ENCODE measurements at places on chromosomes 5 and 9.

DNA sequence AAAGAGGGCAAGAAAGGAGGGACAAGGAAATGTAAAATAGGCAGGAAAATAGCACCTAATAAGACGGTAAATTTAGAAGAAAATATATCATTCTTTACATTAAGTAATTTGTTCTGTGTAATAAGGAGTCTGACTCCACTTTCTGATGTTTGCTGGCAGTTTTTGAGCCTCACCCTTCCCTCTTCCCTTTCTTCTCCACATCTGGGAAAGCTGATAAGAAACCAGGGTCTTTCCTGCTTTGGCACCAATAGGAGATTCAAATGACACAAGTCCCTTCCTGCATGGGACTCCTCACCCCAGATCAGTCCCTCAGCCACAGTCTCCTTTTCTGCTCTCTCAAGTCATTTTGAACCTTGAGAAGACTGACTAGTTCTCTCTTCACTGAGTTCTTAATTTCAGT, 31.2 kb upstream of the LECT2 start:
- no peak for DNase-seq

GRCh38 chr5:81794226-81794625, 43.3 kb upstream of the SSBP2 start:
- DNase-seq, result no peak

DNA sequence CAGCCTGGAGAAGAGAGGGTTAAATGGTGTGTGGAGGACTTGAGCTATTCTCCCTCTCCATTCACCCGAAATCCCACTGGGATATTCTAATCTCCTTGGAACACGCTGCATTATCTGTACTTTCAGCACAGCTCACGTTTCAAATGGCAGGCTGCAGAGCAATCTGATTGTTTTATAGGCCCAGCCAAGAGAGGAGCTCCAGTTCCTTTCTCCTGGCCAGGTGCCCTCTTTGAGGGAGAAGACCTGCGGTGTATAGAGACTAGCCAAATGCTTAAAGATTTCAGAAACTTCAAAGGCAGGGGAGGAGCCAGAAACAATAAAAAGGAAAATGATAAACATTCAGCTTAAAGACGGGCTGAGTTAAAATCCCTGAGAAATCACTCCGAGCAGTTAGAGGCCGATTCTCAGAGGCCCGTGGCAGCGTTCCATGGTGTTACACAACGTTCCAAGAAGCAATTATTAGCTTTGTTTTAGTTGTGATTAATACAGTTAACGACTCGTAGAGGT, 564.0 kb upstream of the KLF4 start:
- peak; percentile 84 for DNase-seq

DNA sequence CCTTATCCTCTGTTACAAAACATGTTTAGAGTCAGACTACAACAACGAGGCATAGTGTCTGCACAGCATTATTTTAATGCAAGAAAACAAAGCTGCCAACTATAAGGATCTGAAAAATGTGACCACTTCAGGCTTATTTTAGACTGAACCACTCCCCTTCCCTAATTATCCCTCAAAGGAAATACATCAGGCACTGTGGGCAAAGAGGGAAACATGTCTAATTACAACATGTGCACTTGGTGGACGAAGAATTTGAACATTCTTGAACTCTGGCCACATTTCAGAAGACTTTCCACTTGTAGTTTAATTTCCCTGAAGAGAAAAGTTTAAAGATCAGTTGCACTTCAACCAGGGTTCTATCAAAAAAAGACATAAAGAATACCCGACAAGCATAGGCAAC, 3.8 kb downstream of the MTMR12 start:
- DNase-seq, result no peak

DNA sequence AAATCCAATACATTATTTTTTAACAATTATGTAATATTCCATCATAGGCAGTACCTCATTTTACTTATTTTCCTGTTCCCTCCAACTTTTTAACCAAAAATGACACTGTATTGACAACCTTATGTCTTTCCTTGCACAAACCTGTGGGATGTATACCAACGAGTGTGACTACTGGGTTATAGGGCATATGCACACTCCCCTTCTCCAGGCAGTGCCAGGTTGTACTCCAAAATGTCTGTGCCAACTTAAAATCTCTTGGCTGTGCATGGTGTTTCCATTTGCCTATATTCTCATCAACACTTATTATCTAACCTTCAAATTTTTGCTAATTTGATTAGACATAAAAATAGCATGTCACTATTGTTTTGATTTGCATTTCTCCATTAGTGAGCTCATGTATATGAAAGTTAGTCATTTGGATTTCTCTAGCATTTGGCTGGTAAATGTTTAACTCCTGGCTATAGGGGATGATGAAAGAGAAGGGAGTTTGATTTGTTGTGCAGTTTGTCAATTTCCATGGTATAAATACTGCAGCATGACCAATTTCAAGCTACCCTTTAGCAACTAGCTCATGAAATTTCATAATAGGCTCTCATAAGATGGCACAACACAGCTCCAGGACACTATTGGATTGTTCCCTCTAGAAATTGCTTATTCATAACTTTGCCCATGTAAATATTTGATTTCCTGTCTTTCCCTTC, 129.9 kb downstream of the BAAT start:
- DNase-seq, result no peak

DNA sequence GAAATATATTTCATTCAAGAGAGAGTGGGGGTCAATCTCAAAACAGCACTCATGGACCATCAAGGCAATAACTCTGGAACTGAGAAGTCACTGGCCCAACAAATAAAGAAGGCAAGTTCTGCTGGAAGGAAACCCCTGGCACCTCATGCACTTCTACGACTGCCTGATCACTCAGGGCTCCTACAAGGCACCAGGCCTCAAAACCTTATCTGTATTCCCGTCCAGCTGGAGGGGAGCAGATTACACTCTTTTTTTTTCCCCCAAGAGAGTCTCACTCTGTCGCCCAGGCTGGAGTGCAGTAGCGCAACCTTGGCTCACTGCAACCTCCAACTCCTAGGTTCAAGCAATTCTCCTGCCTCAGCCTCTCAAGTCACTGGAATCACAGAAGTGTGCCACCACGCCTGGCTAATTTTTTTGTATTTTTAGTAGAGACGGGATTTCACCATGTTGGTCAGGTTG, 49.9 kb downstream of the P4HA2 start:
- DNase-seq, result no peak

- no peak for DNase-seq
These were observed 714 bp downstream of the SEC24A start for GRCh38 chr5:134649163-134649835.

DNA sequence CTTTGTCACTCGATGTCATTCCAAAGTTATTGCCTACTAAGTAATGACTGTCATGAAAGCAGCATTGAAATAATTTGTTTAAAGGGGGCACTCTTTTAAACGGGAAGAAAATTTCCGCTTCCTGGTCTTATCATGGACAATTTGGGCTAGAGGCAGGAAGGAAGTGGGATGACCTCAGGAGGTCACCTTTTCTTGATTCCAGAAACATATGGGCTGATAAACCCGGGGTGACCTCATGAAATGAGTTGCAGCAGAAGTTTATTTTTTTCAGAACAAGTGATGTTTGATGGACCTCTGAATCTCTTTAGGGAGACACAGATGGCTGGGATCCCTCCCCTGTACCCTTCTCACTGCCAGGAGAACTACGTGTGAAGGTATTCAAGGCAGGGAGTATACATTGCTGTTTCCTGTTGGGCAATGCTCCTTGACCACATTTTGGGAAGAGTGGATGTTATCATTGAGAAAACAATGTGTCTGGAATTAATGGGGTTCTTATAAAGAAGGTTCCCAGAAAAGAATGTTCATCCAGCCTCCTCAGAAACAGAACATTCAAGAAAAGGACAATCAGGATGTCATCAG, 11.3 kb downstream of the TLR4 start:
- no peak for DNase-seq

DNA sequence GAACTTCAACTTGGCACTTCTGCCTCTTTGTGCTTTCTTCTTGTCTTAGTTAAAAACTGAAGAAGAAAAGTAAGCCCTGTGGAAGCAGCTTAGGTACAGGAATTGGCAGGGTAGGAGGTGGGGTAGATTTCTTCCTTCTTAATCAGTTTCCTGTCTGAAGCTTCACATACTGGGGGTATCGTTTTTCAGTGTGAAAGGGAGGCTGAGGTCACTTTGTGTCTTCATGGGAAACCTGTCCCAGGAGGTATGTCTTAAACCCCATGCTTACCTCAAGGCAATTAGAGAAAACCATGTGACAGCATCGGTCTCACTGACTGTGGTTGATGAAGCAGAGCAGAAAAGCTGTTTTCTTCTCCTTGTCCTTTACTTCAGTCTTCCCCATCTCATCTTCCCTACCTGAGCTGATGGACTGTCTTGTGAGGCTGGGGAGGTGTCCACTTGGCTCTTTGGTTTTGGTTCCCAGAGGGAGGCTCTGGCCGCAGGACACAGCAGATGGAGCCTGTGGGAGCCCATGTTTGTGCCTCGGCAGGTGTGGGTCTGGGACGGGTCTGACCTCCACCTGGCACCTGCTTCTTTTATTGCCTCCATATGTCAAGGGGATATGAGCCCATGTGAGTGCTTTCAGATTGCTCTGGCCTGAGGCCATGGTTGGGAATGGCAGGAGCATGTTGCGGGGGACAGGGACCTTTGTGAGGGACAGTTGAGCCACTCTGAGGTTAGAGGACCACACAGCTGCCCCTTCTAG, 47.0 kb downstream of the SH3GL2 start:
- DNase-seq, result no peak

DNA sequence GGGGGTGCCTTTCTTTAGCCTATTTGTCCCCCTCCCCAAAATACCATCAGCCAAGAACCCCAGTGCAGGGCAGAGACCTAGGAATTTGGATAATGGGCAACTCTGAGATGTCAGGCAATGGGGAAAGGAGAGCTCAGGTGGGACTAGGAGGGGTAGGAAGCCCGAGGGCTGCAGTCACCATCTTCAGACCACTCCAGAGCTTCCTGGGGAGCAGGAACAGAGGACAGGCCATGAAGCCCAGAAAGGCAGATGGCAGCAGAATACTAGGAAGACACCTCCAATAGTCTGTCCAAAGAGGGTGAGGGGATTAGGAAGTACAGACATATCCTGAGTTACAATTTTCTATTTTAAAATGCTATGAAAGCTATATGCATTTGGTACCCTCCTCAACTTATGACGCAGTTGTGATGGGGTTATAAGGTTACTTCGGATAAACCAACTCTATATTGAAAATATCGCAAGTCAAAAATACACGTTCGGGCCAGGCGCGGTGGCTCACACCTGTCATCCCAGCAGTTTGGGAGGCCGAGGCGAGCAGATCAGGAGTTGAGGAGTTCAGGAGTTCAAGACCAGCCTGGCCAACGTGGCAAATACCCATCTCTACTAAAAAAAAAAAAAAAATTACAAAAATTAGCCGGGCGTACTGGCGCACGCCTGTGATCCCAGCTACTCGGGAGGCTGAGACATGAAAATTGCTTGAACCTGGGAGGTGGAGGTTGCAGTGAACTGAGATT, 34.6 kb upstream of the IL17B start:
- DNase-seq, result no peak

GRCh38 chr9:33787839-33788238, 7.5 kb upstream of the PRSS3 start:
- DNase-seq, result no peak

DNA sequence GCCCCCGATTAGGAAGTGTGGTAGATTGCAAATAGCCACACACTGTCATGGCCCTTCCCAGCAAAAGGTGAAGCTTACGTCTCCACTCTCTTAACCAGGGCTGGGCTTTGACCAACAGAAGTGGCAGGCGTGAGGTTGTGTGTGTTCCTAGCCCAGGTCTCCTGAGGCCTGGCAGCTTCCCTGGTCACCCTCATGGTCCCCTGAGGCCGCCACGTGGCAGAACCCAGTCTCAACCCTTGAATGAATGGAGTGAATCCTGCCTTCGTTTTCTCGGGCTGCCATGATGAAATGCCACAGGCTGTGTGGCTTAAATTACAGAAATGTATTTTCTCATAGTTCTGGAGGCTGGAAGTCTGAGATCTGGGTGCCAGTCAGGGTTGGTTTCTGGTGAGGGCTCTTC, 370.4 kb downstream of the IRX2 start:
- no peak for DNase-seq

DNA sequence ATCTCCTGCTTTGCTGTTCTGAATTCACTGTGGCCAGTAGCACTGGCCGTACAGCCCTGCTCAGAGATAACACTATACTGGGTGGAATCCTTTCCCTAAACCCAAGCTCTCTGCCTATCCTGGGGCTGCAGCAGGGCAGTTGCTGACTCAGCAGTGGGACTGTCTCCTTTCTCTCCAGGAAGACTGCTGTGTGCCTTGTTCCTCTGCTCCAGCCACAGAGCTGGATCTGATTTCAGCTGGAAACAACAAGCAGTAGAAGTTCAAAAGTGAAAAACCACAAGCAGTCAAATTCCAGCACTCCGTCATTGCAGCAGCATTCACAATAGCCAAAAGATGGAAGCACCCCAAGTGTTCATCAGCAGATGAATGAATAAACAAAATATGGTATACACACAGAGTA, 105.0 kb downstream of the FBXL7 start:
- no peak for DNase-seq

GRCh38 chr9:18127499-18127875, 346.5 kb upstream of the ADAMTSL1 start:
- DNase-seq, result peak; percentile 25

GRCh38 chr5:83149671-83150070, 72.3 kb downstream of the XRCC4 start:
- no peak for DNase-seq

Data from eye (tissue), 1 donor.